Activated CD4-positive, CD25-positive, alpha-beta regulatory T cell treated with anti-CD3 and anti-CD28 coated beads, Interleukin-2, amount 50 U/mL, for 72 hours (primary cell): ENCODE measurements at places on chromosomes 7 and 10.

- DNase-seq, result no peak
Measured at GRCh38 chr7:98553666-98554065, 63.4 kb upstream of the NPTX2 start.

- no peak for DNase-seq
Measured at GRCh38 chr10:65348637-65349036, 1577.2 kb upstream of the LRRTM3 start.

- DNase-seq, result no peak
Measured at GRCh38 chr10:52801947-52802346, 29.4 kb upstream of the MBL2 start.

DNA sequence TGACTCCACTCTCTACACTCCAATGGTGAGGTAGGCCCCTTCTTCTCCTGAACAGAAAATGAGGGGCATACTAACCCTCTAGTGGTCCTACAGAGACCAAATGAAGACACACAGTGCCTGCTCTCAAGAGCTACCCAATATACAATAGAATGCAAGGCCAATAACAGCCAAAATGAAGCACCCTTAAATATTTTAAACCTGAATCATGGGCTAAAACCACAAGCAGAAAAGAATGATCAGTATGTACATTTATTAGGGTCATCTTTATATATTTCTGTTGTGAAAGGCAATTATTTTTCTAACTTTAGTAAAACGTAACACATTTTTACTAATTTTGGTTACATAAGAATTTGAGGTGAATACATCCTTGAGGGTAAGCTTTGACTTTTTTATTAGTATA, 49.9 kb upstream of the COL1A2 start:
- no peak for DNase-seq

DNA sequence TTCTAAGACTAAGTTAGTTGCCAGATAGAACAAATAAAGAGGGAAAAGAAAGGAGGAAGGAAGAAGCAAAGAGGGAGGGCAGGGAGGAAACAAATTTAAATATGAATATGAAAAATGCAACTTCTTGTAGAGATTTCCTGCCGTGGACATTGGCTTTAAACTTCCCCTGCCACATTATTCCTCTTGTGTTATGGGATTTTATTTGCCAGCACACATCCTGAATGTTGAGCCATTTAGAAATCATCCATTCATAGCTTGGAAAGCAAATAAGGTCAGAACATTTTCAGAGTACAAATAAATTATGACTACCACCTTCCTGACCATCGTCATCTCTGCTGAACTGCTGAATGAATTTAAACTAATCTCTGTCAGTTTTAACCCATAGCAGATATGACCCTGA, 911.9 kb upstream of the LRRN3 start:
- no peak for DNase-seq

GRCh38 chr7:45659496-45660139, 85.5 kb downstream of the ADCY1 start:
- no peak for DNase-seq

GRCh38 chr10:31936933-31937332, 8.3 kb upstream of the ARHGAP12 start:
- DNase-seq, result no peak

- no peak for DNase-seq
Measured at GRCh38 chr10:24313283-24313682, 104.3 kb downstream of the KIAA1217 start.

- DNase-seq, result no peak
Measured at GRCh38 chr10:99360934-99361333, 31.8 kb downstream of the CNNM1 start.

GRCh38 chr7:47816647-47817046, 131.6 kb downstream of the PKD1L1 start:
- no peak for DNase-seq

- DNase-seq, result no peak
Measured at GRCh38 chr7:27133409-27134231, 3.1 kb upstream of the HOXA4 start.

DNA sequence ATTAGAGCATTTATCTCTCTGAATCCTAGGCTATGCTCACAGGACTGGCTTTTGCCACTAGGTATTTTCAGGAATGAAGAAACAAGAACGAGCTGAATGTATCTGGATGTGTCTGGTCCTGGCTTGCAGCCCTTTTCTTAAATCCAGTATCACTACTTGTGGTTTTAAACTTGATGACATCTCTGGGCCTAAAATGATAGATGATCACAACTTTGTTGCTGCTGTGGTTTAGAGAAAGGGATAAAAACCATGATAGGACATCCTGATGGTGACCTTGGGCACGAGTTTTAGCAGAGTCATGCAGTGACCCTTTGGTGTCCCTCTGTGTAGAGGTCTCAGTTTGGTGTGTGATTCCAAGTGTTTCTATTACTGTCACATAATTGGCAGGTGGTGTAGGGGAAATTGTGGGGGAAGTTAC, 31.7 kb upstream of the SEMA3C start:
- no peak for DNase-seq

DNA sequence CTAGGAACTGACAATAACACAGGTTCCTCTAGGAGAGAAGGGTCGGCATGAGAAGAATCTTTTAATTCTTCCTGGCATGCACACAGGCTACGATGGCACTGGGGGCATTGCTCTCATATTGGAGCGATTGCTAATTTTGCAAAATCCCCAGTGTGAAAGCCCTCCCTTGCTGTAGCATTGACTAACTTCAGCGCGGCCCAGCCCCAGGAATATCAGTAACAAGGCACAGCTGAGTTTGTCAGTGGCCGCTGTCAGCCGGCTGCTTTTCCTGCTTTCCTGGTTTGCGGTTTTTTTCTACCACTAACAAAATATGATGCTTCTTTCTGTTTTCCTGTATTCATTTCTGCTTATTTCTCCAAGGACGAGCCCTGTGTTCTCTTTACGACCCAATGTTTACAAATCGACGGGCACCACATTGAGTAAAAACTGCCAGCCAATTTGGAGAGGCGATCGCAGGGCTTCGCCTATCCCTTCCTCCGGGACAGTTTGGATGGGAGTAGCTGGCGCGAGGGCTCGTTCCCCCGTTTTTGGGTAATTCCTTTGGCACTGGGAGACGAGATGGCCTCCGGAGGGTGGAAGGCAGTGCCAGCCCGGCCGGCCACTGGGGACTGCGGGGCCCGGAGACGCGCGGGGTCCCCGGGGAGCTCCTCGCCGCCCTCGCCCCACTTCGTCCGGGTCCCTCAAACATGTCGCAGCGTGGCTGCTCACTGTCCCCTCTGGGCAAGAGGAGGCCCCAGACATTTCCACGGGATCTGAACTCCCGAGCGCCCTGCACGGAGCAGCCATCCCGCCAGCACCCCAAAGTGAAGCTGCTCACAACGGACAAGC, 967 bp downstream of the ADARB2 start:
- no peak for DNase-seq

DNA sequence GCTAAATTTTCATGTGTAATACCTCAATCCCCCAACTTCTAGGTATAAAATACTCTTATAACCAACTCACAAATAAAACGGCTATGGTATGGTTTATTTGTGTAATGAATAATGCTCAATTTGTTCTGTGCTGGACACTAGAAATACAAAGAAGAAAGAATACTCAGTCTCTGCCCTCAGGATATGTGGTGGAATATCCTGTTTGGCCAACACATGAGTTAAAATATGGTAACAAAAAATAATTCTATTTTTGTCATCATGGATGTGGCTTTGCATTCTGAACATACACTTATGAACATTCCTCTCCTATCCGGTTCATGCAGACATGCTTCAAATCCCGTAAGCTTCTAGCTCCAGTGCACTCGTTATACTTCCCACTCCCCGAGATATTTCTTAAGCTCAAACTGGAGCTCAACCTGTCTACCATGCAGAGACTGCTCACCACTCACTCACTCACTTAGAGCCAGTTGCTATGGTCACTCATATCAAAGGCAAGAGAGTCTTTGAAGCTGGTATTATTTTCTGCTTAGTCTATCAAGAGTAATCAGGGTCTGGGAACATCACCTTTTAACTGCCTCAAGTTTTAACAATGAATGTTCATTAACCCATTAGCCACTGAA, 53.8 kb upstream of the SLC16A12 start:
- DNase-seq, result no peak

GRCh38 chr10:91077549-91078071, 142.9 kb upstream of the PCGF5 start:
- DNase-seq, result no peak

- DNase-seq, result no peak
Measured at GRCh38 chr7:80095545-80095944, 39.1 kb upstream of the GNAI1 start.

GRCh38 chr10:96153070-96153469, 23.0 kb downstream of the ZNF518A start:
- DNase-seq, result no peak

DNA sequence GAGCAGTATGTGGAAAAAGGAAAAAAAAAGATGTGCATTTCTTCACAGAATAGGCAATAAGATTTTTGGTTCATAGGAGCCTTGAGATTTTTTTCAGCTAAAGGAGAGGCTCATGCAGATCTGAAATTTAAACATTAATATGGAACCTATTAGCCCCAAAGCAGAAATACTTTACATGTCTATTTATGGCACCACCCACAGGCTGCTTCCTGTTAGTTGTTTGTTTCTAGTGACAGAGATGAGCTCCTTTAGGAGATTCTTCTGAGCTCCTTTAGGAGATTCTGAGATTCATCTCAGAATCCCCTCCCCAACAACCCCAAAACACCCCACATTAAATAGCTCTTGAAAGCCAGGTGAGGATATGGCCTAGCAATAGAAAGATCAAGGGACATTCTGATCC, 27.9 kb upstream of the HPS1 start:
- DNase-seq, result no peak

DNA sequence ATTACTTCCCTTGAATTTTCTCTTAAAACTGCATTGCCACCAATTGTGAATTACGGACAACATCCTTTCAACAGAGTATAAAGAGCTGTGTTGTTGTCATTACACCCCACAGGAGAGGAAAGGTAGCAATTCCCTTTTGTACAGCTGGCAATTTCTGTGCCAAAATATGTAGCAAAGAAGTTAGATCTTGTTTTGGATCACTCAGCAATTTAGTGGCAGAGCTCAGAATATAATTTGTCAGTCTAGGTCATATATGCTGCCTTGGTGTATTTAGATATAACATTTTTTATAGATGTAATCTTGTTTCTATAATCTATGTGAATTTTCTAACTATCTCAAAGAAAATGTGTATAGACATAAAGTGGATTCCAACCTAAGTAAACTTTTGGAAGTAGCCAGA, 38.8 kb downstream of the NRBF2 start:
- no peak for DNase-seq

DNA sequence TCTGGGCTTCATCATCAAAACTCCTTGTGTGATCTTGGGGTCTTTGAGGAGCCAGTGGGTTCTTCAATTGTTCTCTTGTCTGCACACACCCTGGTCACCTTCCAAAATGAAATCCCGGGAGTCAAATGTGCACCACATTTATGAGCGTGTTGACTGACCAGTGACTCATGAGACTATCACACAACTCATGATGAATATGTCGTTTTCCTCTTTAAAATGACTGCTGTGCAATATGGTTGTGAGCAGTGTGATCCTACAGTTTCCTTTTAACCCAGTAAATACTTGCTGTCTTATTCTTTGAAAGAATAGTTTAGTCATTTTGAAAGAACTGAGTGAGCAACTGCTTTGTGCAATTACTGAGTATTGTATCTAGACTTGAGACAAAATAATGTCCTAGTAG, 149.2 kb downstream of the DYNC1I1 start:
- no peak for DNase-seq

DNA sequence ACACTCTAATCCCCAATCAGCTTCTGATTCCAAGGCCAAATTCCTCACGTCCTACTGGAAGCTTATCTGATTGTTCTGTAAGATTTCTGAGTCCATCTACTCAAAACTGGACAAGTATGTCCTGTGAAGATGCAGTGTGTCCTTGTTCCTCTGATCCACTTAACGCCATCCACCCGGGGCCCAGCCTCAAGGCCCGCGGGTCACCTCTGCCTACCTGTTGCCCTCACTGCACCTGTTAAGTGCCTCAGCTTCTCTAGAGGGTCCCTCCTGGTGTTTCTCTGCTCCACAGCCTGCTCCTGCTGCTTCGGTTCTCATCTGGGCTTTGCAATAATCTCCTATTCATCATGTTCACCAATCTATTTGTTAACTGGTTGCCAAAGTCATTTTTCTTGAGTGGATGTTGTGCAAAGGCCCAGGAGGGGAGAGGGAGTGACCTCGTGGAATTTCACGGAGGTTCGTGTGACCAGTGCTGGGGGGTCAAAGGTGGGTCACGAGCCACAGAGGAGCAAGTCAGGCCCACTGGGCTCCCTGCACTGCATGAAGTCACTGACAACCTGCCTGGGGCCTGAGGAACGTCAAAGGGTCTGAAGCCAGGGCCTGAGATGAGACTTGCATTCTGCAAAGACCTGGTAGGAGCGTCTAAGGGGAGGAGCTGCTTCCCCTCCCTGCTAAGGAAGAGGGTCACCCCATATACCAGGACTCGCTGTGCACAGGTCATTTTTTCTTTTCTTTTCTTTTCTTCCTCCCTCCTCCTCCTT, 338.1 kb downstream of the WDR37 start:
- no peak for DNase-seq

DNA sequence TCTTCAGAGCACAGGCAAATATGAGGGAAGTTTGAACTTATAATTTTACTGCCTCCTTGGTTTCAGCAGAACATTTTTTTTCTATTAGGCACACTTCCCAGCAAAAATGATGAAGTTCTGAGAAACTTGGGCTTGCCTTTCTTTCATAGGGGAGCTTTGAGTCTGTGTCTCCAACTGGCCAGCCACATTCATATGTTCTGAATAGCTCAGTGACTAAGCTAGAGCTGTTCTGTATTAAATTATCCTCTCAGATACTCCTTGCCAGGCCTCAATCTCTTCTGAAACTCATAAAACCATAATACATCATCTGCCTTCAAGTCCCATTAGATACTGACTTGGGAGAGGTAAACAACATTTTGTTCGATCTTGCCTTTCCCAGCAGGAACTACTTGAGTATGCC, 476.5 kb downstream of the GPAM start:
- no peak for DNase-seq

GRCh38 chr10:124212702-124213101, 119.3 kb upstream of the CHST15 start:
- no peak for DNase-seq

- no peak for DNase-seq
Measured at GRCh38 chr10:31070691-31071090, 39.0 kb upstream of the ZNF438 start.

DNA sequence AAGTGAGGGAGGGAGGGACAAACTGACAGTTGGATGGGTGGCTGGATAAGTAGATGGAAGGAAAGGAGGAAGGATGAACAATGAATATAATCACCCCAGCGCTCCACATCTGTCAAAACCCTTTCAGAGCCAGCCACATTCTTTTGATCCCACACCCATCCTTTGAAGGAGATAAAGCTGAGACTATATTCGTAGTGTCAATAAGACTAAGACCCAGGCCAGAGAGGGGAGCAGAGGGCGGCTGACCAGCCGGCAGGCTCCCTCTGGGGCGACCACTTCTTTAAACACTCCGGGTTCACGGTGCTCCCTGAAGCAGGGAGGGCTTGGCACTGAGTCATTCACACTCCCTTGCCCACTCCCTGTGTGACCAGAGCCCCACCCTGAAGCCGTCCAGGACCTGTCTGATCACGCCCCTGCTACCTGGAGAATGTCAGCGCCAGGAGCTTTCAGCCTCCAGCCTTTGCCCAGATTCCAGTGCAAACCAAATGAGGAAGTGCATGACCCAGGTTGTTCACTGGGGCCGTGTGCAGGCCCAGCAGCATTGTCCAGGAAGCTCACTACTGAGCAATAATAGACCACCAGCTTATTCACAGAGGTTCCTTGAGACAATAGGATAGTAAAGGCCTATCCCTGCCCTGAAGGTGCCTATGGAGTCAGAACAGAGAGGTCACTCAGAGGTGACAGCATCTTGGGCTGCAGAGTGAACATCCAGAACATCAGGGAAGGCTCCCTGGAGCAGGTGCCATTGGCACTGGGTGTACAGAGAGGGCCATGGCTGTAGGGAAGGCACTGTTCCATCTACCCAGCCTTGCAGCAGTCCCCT, 34.4 kb downstream of the UNC5B start:
- DNase-seq, result no peak
